A549 treated with Hydrocortisone at 1 μM for 4 hours (cell line): ENCODE measurements at places on chromosomes 3 and 15. TPM values are rescaled to one million over a fixed set of nuclear protein-coding genes. Genes with fewer than 3 reads are reported as not detected.

LRRN1 gene
- total RNA-seq, result not detected in 5 replicates

RETNLB gene
- total RNA-seq, result not detected in 5 replicates

TMEM39A gene
- 20.8 to 26.1 TPM (median 23.6 TPM) in 5 replicates for total RNA-seq

GHSR gene
- total RNA-seq, result not detected in 5 replicates

STRA6 gene
- 61.8 to 83.1 TPM (median 71.9 TPM) in 5 replicates for total RNA-seq

KBTBD13 gene
- total RNA-seq, result not detected in 5 replicates

ATP13A4 gene
- 0.10 TPM in 1 of 5 replicates, not detected in the others for total RNA-seq

GOLGA8N gene
- 0.91 to 1.6 TPM (median 1.3 TPM) in 5 replicates for total RNA-seq

IL5RA gene
- total RNA-seq, result not detected in 5 replicates

PCSK6 gene
- total RNA-seq, result 11.5 to 12.9 TPM (median 12.2 TPM) in 5 replicates

SLC6A11 gene
- total RNA-seq, result 0.05 to 0.18 TPM (median 0.08 TPM) in 5 replicates

ANKRD63 gene
- 0.24 to 0.59 TPM (median 0.35 TPM) in 5 replicates for total RNA-seq

CCR1 gene
- total RNA-seq, result not detected in 5 replicates

LSMEM2 gene
- total RNA-seq, result 0.07 to 0.10 TPM in 2 of 5 replicates, not detected in the others

SYNPR gene
- not detected in 5 replicates for total RNA-seq

STAC gene
- total RNA-seq, result 1.7 to 2.2 TPM (median 2.0 TPM) in 5 replicates

PAQR5 gene
- total RNA-seq, result 81.6 to 103 TPM (median 94.1 TPM) in 5 replicates

CP gene
- total RNA-seq, result 3.4 to 7.5 TPM (median 6.7 TPM) in 5 replicates

CAND2 gene
- 0.36 to 0.67 TPM (median 0.37 TPM) in 5 replicates for total RNA-seq

PPP4R2 gene
- 35.2 to 44.2 TPM (median 42.4 TPM) in 5 replicates for total RNA-seq

ERICH6 gene
- 0.07 TPM in 1 of 5 replicates, not detected in the others for total RNA-seq

IDH3A gene
- 61.4 to 113 TPM (median 66.0 TPM) in 5 replicates for total RNA-seq

PPP1R14D gene
- 0.17 to 0.32 TPM in 2 of 5 replicates, not detected in the others for total RNA-seq

SCAANT1 gene
- total RNA-seq, result not detected in 5 replicates

SLC51A gene
- not detected in 5 replicates for total RNA-seq
